ENCODE measurements at places on chromosomes 13 and 19. TPM values are rescaled to one million over a fixed set of nuclear protein-coding genes. Genes with fewer than 3 reads are reported as not detected.

DNA sequence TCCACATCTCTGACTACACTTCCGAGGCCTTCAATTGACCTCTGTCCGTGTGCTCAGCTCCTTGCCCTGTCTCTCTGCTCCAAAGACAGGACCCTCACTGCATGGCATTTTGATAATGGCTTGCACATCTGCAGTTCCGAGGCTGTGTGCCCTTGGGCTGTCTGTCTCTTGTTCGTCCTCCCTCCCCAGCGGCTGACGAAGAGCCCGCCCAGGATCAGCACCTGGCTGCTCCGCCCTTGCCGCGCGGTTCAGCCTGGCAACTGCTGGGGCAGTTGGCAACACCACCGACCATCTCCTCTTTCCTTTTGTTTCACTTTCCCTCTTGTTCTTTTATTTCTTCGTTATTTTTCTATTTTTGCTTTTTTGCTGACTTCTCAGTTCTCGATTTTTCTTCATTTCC lies 270.4 kb downstream of the TEX29 start:
- no peak for DNase-seq

The ZNF296 gene
- 2.1 TPM for polyA plus RNA-seq

DNA sequence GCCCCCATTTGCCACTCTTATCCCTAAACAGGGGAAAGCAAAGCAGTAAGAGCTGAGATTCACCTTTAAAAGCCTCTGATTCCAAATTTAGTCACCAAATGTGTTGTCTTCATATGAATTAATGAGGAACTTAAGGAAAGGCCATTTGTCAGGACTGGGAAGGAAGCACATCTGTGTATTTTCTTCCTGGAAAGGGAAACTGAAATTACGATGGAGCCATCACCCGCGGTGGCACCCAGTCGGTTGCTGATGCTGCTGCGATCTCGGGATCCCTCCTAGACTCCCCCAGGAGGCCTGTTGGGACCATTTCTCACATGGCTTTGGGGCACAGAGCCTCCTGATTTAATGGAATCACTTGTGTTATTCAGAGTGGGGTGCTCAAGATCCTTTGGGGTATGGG lies 7.4 kb upstream of the IL4I1 start:
- no peak for DNase-seq

GRCh38 chr19:58553799-58554493 lies 959 bp downstream of the CHMP2A start:
- no peak for DNase-seq

DNA sequence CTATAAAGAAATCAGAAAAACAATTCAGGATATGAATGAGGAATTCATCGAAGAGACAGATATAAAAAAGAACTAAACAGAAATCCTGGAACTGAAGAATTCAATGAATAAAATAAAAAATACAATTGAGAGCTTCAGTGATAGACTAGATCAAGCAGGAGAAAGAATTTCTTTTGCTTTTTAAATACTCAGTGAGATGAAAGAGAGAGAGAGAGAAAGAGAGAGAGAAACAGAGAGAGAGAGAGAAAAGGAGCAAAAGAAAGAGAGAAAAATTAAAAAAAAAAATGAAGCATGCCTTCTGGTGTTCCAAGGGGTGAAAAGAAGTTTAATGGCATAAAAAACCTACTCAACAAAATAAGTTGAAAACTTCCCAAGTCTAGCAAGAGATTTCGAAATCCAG lies 22.0 kb upstream of the SLC7A9 start:
- DNase-seq: no peak

The LILRA5 gene
- polyA plus RNA-seq: 0.55 TPM

DNA sequence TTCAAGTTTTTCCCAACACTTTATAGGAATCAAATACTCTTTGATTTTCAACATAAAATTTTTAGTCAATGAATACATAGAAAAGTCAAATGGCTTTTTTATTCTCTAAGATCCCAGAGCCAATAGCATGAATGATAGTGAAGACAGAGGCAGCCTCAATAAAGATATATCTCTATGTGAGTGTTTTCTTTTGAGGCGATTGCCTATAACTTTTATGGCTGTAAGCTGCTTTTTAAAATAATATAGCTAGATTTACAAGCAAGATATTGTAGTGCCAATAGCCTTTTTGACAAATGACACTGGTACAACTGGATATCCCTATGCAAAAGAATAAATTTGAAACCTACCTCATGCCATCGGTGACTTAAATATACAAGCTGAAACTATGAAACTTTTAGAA lies 1705.2 kb upstream of the PCDH20 start:
- no peak for DNase-seq

The ZNF611 gene
- polyA plus RNA-seq: 13.1 TPM

The DHPS gene
- 72.6 TPM for polyA plus RNA-seq

DNA sequence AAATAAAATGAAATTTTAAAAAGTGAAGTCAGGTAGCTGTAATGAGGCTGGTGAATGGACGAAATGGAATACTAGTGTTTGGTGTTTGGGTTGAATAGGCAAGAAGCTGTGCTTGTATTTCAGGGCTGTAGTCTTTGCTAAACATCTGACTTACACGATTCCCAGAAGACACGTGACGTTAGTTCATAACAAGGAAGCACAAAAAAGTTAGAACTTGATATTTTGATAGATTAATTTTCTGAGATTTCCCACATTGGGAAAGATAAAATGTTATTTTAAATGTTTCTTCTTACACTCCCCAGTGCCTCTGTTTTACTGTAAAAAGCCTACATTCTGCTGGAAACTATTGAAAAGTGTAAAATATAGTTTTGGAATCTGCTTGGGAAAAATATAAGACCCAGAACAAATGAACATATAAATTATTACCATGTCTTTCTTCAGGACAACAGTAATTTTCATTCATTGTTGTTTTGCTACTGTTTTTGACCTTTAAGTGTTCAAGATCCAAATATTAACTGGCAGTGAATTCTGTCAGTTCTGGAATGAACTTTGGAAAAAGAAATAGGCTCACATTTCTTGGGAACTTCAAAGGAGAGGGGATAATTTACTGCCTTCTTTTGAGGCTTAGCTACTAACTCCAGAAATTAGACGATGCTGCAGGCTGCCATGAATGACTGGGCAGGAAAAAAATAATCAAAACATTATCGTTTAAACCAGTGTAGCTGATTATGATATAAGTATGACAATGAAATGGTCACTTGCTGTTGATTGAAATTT lies 241.3 kb downstream of the SLITRK6 start:
- peak; percentile 19 for DNase-seq

The CEACAM3 gene
- not detected for polyA plus RNA-seq

- DNase-seq: no peak
Observed at GRCh38 chr13:40235160-40235796, 431.2 kb downstream of the FOXO1 start.

The KLK15 gene
- not detected for polyA plus RNA-seq

The ZNF844 gene
- 23.3 TPM for polyA plus RNA-seq

- DNase-seq: no peak
Observed at GRCh38 chr13:76556627-76557026, 329.6 kb downstream of the KCTD12 start.

The GAPDHS gene
- polyA plus RNA-seq: not detected

GRCh38 chr19:37329686-37330085 lies 41.2 kb upstream of the ZNF527 start:
- no peak for DNase-seq

DNA sequence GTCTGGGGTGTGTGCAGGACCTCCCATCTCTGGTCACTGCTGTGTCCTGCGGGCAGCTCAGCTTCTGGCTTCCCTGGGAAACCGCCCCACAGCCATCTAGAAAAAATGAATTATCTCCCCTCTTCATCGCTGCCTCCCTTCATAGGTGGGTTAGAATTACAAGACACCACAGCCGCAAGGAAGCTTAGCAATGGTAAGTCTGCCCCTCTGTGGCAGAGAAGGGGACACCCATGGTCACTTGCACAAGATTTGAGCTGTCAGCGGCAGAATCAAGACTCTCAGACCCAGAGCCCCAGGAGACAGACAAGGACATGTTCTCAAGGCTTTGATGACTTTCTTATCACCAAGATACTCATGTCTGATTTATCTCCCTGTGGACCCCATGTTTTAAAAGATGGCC lies 110.8 kb upstream of the PABPC3 start:
- no peak for DNase-seq

GRCh38 chr13:23007426-23007825 lies 173.4 kb upstream of the SGCG start:
- peak; percentile 37 for DNase-seq

DNA sequence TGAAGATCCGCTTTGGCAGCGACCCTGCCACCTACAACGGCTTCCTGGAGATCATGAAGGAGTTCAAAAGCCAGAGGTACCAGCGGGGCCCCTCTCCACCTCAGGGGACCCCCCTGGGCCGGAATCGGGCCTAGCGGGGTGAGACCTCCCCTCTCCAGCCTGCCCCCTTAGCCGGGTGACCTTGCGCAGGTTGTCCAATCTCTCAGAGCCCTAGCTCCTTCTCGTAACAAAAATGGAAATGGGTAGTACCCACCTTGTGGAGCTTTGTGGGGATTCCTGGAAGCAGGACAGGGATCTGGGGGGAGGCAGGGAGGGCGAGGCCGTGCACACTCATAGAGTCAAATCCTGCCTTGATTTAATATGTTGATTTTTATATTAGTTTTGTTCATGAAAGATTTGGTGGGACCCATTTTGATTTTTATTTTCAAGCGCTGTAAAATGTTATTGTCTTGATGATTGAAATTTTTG lies 658 bp downstream of the SIN3B start:
- DNase-seq: no peak

DNA sequence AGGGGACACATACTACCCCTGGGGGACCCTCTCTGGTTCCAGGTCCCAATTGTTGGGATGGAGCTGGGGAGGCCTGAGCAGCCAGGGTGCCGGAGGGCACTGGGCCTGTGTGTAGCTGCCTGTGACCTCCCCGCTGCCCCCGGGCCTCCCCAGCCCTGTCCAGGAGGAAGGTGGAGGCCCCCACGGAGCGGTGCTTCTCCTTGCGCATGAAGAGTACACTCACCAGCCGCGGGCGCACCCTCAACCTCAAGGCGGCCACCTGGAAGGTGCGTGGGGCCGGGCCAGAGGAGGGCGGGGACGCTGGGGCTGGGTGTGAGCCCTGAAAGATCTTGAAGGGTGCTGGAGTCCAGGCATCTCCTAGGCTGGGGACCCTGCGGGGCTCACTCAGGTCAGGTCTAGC lies 11.7 kb downstream of the HIF3A start:
- no peak for DNase-seq

- no peak for DNase-seq
Observed at GRCh38 chr19:33673258-33673875, 51.6 kb downstream of the CHST8 start.

The SHANK1 gene
- 9.9 TPM for polyA plus RNA-seq

DNA sequence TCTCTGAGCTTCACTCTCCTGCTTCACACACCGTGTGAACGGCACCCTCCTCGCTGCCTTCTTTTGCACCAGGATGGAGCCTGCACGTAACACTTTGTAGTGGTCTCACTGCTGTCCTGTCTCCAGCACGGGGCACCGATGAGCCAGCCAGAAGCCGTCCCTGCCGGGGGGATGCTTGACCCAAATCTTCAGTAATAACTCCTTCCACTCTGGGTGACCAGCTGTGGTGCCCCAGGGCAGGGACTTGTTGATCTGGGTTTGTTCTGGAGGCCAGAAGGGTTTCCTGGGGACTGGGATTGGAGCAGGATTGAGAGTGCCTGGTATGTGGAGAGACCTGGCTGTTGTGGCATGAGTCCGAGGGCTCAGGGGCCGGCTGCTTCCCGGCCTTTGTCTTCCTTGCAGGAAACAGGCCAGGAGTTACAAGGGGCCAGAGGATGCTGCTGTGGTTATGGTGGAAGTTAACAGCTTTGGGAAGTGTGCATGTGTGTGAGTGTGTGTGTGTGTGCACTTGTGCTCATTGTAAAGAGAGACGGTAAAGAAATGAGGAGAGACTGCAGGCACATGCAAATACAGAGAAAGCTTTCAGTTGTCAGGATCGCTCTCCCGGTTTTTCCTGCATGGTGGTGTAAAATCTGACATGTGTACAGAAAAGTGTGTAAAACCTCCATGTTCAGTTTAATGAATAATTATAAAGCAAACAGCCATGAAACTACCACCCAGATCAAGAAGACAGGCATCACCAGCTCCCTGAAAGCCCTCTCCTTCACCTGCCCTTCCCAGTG lies 18.9 kb downstream of the PAK4 start:
- no peak for DNase-seq

DNA sequence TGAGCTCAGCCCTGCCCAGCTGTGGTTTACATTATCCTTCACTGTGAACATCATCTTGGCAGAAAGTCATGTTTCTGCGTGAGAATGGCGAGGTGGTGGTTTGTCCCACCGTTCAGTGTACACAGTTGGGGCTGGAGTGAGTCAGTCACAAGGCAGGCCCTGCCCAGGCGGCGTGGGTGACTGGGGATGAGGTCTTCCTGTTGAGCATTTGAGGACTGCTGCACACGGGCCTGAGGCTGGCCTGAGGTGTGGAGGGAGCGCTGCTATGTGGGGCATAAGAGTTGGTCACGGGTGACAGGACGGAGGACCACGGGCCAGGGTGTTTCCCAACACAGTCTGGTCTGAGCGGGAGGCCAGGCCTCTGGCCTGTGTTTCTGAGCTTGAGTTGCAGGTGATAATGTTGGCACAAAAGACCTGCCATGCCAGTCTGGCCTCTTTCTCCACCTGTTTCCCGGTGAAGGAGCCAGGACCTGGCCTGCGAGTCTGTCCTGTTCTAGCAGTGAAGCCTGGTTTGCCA lies 13.4 kb upstream of the C19orf33 start:
- DNase-seq: no peak

The NHLRC3 gene
- 32.7 TPM for polyA plus RNA-seq

DNA sequence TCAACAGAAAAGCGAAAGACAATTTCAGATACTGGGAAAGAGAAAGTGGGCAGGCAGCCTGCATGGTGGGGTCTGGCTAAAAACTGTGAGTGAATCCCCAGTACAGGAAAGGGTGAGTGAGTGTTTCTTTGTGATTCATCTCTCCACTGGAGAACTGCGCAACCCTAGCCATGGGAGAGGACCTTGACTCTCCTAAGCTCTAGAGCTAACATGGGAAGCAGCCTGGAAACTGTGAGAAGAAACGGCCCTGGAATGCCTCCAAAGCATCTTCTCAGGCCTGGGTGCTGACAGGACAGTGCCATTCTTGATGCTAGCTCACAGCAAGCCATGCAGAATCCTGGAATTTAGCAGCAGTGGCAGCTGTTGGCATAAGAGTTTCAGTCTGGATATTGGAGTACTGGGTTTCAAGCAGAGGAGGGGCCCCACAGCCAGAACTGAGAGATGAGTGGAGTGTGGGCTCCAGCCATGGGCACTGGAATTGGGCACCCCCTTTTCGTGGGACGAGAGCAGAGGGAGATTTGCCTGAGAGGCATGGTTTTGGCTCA lies 18.7 kb upstream of the SLAIN1 start:
- no peak for DNase-seq

The KCTD12 gene
- 84.2 TPM for polyA plus RNA-seq

The TMEM190 gene
- 0.76 TPM for polyA plus RNA-seq

GRCh38 chr19:51689751-51690453 lies 3.2 kb upstream of the SPACA6 start:
- DNase-seq: no peak

GRCh38 chr13:74037762-74038161 lies 96.4 kb downstream of the KLF12 start:
- no peak for DNase-seq

The COL5A3 gene
- polyA plus RNA-seq: 1.6 TPM

The PLPP2 gene
- 4.2 TPM for polyA plus RNA-seq

The ZNF701 gene
- polyA plus RNA-seq: 22.6 TPM

- DNase-seq: no peak
Observed at GRCh38 chr19:1013218-1013617, 7.7 kb downstream of the TMEM259 start.
